ENCODE measurements at places on chromosomes 7 and 10. TPM values are rescaled to one million over a fixed set of nuclear protein-coding genes. Genes with fewer than 3 reads are reported as not detected.

Gene FLNC
- 2,945 TPM for total RNA-seq

Gene GARIN1A
- 0.13 TPM for total RNA-seq

Gene RNF133
- total RNA-seq, result not detected

Gene NRCAM
- total RNA-seq, result not detected

DNA sequence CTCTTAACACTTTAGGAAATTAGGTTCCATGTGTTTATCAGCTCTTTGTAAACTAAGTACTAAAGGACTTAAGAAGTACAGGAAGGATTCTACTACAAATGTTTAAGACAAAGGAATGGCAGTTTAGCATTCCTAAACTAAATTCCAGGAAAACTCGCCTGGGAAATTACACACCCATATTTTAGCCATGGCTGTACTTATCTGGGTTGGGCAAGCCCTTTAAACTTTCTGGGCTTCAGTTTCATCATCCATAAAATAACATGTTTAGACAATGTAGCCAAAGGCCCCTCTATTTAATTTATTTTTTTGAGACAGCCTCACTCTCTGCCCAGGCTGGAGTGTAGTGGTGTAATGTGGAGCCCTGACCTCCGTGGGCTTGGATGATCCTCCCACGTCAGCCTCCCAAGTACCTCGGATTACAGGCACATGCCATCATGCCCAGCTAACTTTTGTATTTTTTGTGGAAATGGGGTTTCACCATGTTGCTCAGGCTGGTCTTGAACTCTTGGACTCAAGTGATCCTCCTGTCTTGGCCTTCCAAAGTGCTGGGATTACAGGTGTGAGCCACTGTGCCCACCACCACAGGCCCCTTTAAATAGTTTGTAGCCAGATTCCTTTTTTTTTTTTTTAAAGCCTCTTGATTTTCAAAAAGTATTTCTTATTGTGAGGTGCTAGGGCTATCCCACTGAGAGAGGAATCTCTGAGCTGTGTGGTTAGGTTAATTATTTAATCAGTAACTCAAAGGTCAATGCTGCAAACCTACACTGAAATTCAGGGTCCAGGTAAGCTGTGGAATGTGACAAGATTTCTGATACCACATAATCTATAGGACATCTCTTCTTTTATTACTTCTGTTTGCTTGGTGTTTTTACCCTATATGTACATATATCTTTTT lies 32.1 kb downstream of the TMEM60 start:
- no peak for DNase-seq

GRCh38 chr10:18984531-18984930 lies 64.1 kb upstream of the MALRD1 start:
- no peak for DNase-seq

DNA sequence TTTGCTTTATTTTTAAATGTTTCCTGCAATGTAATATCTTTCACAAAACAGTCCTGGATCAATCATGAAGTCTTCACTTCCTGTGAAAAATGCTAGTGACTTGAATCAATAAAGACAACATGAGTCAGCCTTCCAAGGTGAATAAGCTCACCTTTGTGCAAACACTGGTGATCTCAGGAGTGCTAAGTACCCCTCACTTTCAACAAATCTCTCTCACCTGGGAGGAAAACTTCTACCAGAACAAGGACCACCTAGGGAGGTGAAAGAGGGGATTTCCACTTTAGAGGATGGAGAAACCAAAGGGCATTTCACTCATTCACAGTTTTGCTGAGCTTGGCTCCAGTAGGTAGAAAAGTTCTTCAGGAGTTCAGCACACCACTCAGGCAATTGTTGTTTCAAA lies 64.8 kb downstream of the CALD1 start:
- no peak for DNase-seq

DNA sequence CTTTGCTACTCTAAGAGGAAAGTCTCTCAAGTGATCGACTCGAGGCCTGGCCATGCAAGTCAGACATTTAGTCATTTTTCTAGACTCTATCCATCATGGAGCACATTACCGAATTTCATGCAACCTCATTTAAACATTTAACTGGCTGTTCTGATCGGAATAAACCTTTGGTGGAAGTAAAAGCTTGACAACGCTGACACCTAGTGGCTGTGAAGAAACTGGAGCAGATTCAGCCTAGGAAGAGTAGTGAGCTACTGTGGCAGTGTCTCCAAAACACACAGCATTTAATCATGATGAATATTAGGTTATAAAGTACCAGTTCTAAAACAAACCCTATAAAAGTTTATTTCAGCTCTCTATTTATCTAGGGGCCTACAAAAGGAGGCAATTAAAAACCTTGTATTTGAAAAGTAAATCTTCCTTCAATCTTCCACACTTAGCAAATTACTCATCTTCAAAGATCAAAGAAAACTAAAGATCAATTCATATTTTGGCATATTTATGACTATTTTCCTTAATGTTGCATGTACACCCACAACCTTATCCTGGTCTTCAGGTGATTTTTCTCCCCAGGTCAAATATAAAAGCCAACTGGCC lies 175.0 kb downstream of the CTNNA3 start:
- DNase-seq, result no peak

GRCh38 chr10:122498521-122498920 lies 37.2 kb downstream of the HTRA1 start:
- DNase-seq, result no peak

DNA sequence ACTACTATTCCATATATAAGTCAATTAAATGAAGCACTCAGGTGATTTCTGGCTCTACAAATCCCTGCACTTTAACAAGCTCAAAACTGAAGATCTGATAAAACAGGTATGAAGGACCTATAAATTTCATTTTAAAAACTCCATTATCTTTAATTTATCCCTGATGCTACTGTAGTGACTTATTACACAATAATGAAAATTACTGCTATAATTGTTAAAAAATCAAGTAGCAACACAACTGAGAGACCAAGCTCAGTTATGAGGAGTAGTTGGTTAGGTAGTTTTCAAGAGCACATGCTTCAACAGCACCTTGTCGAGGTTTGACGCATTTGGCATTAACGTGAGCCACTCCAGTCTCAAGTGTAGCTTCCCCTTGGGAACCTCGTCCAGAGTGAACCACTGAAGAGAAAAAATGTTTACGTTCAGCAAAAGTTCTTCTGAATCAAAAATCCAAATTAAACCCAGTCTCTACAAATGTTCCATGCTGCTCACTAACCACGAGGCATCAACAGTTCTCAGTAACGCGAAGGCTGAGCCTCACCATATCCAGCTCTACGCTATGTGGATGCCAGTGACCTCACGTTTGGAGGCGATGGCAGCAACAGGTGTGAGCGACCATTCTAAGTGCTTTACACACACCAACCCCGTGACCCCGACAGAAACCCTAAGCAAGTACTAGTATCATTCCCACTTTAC lies 55.3 kb upstream of the NCAPG2 start:
- DNase-seq, result no peak

GRCh38 chr10:91875779-91876178 lies 33.5 kb downstream of the FGFBP3 start:
- DNase-seq, result no peak

GRCh38 chr10:34667177-34667576 lies 147.9 kb downstream of the PARD3 start:
- DNase-seq, result no peak

DNA sequence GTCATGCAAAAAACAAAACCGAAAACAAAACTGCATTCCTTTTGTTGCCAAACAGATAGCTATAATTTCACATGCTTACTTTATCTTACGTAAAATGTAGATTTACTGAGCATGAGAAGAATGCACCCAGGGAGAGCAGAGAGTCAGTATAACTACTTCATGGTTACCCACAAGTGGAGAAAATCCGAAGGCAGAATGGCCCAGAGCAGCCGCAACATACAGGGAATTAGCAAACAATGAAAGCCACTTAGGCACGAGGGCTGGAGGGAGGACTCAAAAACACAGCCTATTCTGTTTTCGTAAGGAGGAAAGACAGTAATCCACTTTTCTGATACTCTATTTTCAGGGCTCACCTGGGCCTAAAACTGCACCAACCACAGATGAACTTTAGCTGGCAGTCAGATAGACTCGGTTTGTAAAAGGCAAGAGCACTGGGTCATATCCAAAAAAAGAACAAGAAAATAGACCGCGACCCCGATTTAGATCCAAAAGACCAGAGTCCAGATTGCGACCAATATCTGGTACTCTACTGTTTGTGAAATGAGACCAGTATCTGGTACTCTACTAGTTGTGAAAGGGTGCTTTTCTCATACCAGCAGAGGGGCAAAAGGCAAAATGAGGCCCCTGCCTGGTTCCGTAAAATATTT lies 1.3 kb downstream of the ITPRIP start:
- DNase-seq, result no peak

DNA sequence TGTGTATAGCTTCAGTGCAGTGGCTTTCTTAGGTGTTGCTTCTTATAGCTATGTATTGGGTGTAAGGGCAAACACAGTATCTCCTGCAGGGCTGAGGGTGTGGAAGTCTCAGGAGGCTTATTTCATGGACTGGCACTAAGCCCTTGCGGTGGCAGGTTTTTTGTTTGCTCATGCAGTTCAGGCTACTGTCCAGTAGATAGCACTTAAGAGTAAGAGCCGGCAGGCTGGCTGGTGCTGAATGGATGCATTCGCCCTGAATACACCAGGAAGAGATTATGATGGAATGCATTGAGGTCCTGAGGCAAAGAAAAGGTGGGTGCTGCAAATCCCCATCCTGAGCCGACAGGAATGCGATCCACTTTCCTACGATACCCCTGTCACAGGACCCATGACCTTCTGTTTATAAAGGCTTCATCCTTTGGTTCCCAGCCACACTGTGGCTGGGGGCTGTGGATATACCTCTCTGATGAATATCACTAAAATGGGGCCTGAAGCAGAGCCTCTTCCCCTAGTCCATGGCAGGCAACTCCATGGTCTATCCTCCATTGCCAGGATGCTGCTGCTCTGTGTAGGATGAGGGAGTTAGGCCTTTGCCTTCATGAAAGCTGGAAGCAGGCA lies 44.9 kb downstream of the ANXA8 start:
- DNase-seq, result no peak

- no peak for DNase-seq
Observed at GRCh38 chr10:6416892-6417512, 163.1 kb downstream of the PRKCQ start.

DNA sequence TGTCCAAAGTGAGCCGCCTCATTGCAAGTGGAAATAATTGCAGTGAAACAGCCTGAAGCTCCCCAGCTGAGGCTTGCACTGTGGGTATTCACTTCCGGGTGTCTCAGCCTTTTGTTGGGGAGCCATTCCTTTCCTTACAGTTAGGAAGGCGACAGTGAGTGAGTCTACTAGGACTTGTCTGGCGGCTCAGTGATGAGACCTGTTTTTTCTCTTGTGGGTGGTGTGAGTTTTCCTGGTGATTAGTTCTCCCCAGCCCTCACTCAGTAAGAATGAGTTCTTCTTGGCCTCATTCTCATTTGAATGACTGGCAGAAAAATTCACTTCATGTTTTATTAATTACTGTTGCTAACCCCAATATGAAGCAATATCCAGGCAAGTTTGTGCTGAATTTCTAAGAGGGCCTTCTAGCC lies 2.6 kb downstream of the PGAM1 start:
- DNase-seq, result no peak

- DNase-seq, result no peak
Observed at GRCh38 chr7:65971021-65971420, 11.0 kb downstream of the GUSB start.

DNA sequence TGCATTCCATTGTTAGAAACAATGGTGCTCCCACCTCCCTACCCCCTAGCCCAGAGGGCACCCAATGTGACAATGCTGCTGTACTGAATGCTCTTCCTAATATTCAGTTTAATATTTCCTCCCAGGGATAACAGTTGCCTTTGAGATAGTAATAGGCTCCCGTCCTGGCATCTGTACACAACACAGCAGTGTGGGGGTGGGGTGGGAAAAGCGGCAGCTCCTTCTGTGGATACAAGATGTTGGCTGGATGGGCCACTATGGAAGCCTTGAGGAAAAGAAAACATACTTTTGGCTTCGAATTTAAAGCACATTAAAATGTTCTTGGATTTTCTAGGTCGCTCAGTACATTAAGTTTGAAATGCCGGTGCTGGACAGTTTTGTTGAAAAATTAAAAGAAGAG lies 9.2 kb upstream of the ZNF22 start:
- no peak for DNase-seq

DNA sequence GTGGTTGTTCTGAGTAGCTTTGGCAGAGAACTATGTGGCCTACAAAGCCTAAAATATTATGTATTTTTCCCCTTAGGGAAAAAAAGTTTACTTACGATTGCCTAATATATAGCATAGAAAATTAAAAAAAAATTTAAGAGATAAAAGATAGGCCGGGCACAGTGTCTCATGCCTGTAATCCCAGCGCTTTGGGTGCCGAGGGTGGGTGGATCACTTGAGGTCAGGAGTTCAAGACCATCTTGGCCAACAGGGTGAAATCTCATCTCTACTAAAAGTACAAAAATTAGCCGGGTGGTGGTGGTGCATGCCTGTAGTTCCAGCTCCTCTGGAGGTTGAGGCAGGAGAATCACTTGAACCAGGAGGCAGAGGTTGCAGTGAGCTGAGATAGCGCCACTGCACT lies 439.2 kb upstream of the KLF6 start:
- no peak for DNase-seq

DNA sequence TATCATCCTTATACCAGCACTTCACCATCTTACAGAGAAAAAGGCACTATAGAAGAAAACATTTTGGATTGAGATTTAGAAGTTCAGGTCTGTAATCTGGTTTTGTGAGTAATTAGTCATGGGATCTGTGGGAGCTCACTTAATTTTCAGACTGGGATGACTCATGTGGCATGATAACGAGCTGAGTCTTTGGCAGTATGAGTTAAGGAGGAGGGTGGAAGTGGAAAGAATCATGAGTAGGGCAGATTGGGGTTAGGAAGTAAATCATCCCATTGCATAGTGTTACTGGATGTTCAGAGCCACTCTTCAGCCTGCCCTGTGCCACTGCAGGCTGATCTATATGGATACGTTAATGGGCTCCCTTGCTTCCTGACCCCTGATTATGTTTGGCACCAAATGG lies 64.9 kb downstream of the ZNF92 start:
- no peak for DNase-seq

DNA sequence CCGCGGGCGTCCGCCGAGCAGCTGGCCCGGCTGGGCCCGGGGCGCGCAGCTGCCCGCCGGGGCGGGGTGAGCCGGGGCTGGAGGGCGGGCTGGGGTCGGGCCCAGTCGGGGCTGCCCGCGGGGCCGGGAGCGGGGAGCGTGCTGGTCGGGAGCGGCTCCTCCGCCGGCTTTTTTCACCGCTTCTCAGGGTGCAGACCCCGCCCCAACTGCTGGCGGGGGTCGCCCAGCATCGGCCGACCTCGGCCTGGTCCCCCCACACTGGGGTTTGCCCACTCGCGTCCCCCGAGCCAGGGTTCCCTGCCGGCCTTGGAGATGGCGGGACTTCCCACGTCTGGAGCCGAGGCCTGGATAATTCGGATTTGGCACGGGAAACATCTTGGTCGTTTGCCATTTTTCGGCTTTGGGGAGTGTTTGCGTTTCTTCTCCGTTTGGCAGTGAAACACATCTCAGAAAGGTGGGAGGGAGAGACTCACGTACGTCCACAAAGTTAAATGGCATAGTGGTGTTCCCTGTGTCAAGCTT lies 432 bp downstream of the TMEM248 start:
- no peak for DNase-seq

Measured in gastrocnemius medialis (tissue), 4 donors.